ENCODE measurements at places on chromosomes 5 and 9.

DNA sequence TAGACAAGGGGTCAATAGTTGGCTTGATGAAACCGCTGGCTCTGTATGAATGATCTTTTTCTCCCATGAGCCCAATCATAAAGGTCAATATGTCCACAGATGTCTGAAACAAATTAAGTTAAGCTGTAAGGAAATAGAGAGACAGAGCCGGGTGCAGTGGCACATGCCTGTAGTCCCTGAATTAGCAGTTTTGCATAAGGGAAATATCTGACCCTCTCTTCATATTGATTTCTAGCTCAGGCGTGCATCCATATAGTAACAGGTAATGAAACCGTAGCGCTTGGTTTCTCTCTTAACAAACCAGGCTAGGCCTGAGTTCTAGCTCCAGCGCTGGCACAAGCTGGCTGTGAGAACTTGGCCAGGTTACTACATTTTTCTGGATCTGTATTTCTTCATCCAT, 118.1 kb upstream of the ERCC6L2 start:
- H3K4me1 ChIP-seq: peaks cover 38% of the 10 kb centered on the region
- no peak for DNase-seq
- no peak overlapping the region for H3K4me3 ChIP-seq
- H3K27ac ChIP-seq: no peak overlapping the region
- H3K27me3 ChIP-seq: peaks cover 3% of the 10 kb centered on the region
- no peaks in the 10 kb centered on the region for H3K36me3 ChIP-seq

DNA sequence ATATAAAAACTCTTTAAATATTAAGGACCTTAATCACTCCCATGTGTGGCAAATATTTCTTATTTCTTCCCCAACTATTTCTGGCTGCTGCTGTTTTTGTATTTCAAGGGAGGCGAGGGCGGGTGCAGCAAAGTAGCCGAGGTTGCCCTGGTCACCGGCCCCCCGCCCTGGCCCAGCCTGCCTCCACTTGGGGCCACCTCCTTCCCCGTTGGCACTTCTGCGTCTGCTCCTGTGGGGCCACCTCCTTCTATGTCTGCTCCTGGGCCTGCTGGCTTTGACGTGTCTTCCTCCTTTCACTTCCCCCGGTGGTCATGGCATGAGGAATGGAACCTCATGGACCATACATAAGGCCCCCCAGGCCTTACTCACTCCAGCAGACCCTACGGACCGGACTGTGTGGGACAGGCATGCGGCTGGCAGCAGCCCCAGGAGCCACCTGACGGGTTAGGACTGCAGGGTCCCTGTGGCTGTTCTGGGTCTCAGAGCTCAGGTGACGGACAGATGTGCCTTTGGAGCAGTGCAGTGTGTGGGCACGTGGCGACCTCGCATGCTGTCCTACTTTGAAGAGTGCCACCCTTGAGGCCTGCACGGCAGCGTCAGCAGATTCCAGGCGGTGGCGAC, 5.8 kb upstream of the ENTPD8 start:
- H3K36me3 ChIP-seq: peaks cover 13% of the 10 kb centered on the region
- H3K27me3 ChIP-seq: no peaks in the 10 kb centered on the region
- H3K4me1 ChIP-seq: peaks cover 29% of the 10 kb centered on the region
- DNase-seq: no peak
- H3K4me3 ChIP-seq: no peak overlapping the region

GRCh38 chr9:37046683-37047082, 12.6 kb upstream of the PAX5 start:
- no peaks in the 10 kb centered on the region for H3K36me3 ChIP-seq
- H3K4me1 ChIP-seq: no peaks in the 10 kb centered on the region
- no peak overlapping the region for H3K4me3 ChIP-seq
- no peak for DNase-seq
- H3K27ac ChIP-seq: no peak overlapping the region

DNA sequence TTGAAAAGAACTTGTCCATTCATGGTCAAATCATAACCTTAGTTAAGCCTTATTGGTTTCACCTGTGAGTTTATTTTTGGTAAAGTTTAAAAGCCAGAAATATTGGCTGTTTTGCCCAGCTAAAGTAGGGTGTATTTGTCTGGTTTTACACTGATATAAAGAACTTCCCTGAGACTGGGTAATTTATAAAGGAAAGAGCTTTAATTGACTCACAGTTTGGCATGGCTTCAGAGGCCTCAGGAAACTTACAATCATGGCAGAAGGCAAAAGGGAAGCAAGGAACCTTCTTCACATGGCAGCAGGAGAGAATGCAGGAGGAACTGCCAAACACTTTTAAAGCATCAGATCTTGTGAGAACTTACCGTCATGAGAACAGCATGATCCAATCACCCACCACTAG, 55.3 kb downstream of the JAKMIP2 start:
- no peak overlapping the region for H3K27ac ChIP-seq
- DNase-seq: no peak
- H3K27me3 ChIP-seq: no peaks in the 10 kb centered on the region
- H3K4me3 ChIP-seq: no peak overlapping the region

GRCh38 chr9:125655691-125656410, 51.2 kb downstream of the MAPKAP1 start:
- H3K4me1 ChIP-seq: no peaks in the 10 kb centered on the region
- H3K4me3 ChIP-seq: no peak overlapping the region
- H3K27ac ChIP-seq: no peak overlapping the region
- DNase-seq: no peak
- H3K36me3 ChIP-seq: no peaks in the 10 kb centered on the region

GRCh38 chr5:176425138-176425537, 8.8 kb upstream of the CLTB start:
- no peak overlapping the region for H3K4me3 ChIP-seq
- H3K36me3 ChIP-seq: no peaks in the 10 kb centered on the region

DNA sequence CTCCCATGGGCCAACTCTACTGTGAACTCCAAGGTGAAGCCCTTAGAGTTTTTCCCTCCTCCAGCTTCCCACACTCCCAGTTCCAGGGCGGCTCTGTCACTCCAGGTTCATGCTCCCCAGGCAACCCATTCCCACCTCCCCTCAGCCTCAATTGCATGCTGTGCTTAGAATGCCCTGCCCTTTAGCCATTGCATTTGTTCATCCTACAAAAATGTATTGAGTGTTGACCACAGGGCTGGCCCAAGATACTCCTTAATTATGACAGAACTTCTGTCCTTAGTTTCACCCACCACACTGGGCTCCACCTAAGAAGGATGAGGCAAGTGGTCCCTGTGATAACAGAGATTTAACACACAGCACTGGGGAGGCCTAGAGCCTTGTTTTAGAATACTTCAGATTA, 236.1 kb downstream of the ADAMTSL1 start:
- no peak for DNase-seq
- no peaks in the 10 kb centered on the region for H3K27me3 ChIP-seq
- H3K4me3 ChIP-seq: no peak overlapping the region

DNA sequence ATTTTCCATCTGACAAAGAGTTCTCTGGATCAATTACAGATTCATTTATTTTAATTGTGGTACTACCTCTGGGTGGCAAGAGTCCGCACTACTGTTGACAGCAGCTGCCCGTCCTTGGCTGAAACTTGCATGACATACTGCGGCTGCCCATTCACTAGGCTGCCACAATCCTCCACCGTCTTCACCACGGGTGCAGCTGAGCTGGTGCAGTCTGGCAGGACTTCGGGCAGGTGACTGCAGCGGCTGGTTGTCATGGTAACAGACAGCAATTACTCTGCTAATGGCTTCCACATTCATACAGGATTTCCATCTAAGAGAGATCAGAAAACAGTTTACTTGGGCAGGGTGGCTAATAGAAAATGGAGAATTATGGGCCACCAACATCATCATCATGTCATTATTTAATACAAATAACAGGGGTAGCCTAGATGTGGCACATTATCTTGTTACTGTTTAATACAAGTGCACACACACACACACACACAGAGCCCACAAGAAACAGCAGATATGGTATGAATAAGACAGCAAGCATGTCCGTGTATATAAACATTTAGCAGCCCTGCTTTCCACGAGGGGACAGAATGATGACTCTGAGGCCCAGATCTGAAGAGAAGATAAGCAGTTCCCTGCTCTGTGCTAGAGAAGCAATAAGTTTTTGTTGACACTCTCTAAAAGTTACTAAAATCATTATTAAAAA, 112.3 kb downstream of the MARCHF3 start:
- H3K27ac ChIP-seq: no peak overlapping the region
- peaks cover 7% of the 10 kb centered on the region for H3K36me3 ChIP-seq
- H3K4me1 ChIP-seq: no peaks in the 10 kb centered on the region

- H3K4me3 ChIP-seq: peak overlapping the region; percentile 41
- H3K27ac ChIP-seq: peak overlapping the region; percentile 13
- H3K4me1 ChIP-seq: peaks cover 74% of the 10 kb centered on the region
Observed at GRCh38 chr5:139523635-139524445, 37.3 kb upstream of the UBE2D2 start.

DNA sequence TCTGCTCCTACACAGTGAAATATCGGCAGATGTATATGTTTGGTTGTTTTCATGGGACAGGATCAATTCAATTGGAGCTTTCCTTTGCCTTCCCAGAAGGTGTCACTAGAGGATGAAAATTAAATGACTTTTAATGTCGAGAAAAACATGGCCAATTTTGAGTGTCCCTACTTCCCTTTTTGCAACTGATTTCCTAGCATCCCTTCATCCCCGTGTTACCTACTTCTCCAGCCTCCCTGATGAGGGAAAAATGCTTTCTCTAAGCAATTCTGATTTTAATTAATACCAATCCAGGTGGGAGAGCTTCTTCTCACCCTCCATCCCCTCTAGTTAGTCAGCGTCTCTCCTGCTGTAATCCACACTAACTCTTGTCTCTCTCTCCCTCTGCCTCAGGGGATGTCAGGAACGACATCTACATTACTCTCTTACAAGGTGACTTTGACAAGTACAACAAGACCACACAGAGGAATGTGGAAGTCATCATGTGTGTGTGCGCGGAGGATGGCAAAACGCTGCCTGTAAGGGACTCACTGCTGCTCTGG, 64.9 kb downstream of the DOCK2 start:
- H3K4me3 ChIP-seq: no peak overlapping the region
- no peaks in the 10 kb centered on the region for H3K4me1 ChIP-seq
- no peaks in the 10 kb centered on the region for H3K27me3 ChIP-seq
- H3K36me3 ChIP-seq: no peaks in the 10 kb centered on the region
- no peak overlapping the region for H3K27ac ChIP-seq

- no peak overlapping the region for H3K4me3 ChIP-seq
- H3K27ac ChIP-seq: no peak overlapping the region
- H3K4me1 ChIP-seq: peaks cover 15% of the 10 kb centered on the region
- peak; percentile 85 for DNase-seq
Observed at GRCh38 chr9:87793292-87793691, 67.4 kb downstream of the CTSL start.

DNA sequence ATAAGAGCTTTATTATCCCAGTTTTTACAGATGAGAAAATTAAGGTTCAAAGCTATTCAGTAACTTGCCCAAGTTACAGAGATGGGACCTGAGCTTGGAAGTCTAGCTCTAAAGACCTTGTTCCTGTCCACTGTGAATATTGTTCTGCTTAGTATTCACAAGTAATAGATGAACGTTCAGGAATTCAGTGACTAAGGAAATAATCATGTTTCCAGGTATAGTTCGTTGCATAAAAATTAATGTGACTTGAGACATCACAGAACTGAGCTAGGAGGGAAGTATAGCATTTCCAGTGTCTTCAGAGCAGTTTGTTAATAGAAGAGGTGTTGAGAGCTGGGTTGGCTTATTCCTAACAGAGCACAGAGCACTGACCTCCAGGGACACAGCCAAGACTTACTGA, 136.1 kb downstream of the FGF1 start:
- DNase-seq: no peak
- no peak overlapping the region for H3K4me3 ChIP-seq

- H3K4me3 ChIP-seq: no peak overlapping the region
- H3K4me1 ChIP-seq: peaks cover 22% of the 10 kb centered on the region
- no peak for DNase-seq
- no peaks in the 10 kb centered on the region for H3K27me3 ChIP-seq
- H3K36me3 ChIP-seq: no peaks in the 10 kb centered on the region
Observed at GRCh38 chr5:74978345-74978744, 74.0 kb downstream of the GCNT4 start.

DNA sequence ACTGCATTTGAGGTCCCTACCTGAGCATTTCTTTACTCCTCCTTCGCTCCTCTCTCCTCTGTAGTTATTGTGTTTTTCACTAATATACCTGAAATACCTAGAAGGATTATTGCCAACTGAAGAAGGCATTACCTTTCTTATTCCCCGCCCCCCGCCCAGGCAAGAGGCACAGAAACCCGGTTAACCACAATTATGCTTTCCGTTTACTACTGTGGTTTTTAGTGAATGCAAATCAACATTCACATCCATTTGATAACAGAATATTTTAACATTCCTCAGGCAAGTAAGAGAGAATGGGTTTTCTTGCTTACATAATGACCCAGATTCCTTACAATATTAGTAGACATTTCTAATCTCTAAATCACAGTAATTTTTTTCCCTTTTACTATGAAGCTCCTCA, 136.9 kb downstream of the PCSK5 start:
- peaks cover 19% of the 10 kb centered on the region for H3K4me1 ChIP-seq
- H3K27me3 ChIP-seq: no peaks in the 10 kb centered on the region
- no peak overlapping the region for H3K4me3 ChIP-seq
- no peak overlapping the region for H3K27ac ChIP-seq
- no peaks in the 10 kb centered on the region for H3K36me3 ChIP-seq

DNA sequence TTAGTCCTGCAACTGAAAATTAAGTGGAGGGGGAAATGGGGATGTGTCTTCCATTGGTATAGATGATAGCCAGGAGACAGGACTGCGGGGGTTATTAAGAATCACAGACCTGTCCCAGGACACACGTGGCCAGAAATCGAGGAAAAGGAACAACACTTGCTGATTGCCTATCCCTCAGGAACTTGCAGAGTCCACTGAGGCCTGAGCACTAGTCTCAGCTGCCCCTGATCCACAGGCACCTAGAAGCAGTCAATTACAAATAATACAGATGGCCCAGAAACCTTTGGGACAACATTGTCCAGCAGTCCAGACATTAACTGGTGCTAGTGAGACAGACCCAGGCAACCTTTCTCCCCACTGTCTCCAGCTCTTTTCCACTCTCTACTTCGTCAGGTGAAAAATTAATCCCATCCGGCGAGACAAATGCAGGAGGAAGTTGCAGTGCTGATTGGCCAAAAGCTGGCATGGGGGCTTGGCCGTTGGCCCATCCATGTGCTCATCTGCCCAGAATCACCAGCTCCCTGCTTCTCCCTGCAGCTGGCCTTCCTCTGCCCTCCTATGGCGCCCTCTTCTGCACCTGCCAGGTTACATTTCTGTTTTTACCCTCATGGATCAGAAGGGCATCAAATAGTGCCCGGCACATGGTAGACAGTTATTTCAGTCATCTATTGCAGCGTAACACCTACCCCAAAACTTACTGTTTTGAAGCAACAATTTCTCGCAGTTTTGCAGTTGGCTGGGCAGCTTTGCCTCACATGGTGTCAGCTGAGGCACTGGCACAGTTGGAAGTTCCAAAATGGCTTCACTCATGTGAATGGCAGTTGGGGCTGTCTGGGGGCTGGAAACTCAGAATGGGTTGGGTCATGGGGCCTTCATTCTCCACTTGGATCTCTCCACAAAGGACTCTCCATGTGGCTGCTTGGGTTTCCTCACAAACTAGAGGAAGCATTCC, 3.6 kb upstream of the B4GALT1 start:
- H3K27me3 ChIP-seq: no peaks in the 10 kb centered on the region
- H3K36me3 ChIP-seq: no peaks in the 10 kb centered on the region
- no peak for DNase-seq
- H3K27ac ChIP-seq: no peak overlapping the region
- H3K4me1 ChIP-seq: peaks cover 57% of the 10 kb centered on the region
